ENCODE measurements at places on chromosomes 13 and 19.

DNA sequence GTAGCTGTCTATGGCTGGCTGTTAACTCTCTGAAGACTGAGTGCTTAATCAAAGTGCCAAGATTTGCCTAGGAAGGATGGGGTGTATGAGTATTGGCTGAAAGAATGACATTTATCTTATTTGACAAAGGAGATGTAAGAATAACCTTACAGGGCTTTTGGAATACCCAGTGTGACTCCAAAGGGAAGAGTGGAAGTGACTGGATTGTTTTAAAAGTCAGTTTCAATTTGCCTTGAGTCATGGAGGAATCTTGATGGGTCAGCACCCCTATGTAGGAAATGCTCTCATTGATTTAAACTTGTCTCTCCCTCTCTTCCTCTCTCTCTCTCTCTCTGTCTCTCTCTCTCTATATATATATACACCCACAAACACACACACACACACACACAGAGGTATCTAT is 118.4 kb upstream of the CLDN10 start:
- DNase-seq = no peak

DNA sequence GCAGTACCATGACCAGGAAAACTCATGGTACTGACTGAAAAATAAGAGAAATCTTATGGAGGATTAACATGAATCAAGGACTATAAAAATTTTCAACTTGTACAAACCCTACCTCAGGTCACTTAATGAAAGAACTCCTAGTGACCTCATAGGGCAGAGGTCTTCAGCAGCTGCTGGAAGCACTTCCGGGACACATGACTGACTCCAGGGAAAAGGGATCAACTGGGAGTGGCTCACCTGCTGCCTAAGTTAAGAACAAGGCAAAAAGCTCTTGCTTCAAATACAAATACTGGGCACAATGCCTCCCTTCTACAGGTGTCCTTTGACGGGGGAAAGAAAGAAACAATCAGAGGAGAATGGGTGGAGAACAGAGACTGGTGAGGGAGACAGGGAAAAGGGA is 18.6 kb downstream of the DOCK9 start:
- DNase-seq = no peak

DNA sequence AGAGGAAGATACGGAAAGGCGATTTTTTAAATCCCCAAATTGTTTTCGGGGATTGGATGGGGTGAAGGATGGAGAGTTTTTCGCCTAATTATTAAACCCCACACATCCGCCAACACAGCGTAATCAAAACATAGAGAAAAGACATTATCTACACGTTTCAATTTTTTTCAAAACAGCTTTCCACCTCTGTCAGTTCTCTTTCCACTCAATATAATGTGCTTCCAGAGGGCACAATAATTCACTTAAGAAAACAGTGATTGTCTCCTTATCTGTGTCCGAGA is 435 bp upstream of the OBI1 start:
- no peak for DNase-seq

DNA sequence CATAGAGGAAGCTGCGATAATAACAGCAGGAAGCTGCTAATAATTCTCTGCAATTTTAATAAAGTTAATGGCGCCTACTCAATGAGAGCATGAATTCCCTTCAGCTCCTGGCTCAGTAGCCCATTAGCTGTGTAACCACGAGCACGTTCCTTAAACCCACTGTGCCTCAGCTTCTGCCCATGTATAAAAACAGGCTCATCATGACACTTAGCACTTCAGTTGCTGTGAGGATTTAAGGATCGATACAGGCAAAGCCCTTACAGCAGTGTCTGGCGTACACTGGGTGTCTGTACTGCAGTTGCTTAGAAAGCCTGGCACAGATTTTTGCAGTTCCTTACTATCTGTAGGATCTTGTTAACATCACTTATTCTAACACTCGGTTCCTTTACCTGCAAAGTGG is 673.4 kb upstream of the ARGLU1 start:
- no peak for DNase-seq

GRCh38 chr19:2079076-2079864 is 16.9 kb downstream of the MOB3A start:
- no peak for DNase-seq

Data from hematopoietic multipotent progenitor cell treated with erythropoietin and hydrocortisone succinate and interleukin-3 and kit ligand, for 15 days (in vitro differentiated cells).